Upper lobe of left lung (tissue), 6 donors: ENCODE measurements at places on chromosomes 11 and 22. TPM values are rescaled to one million over a fixed set of nuclear protein-coding genes. Genes with fewer than 3 reads are reported as not detected.

GRCh38 chr11:103959279-103959942 is 77.0 kb upstream of the DDI1 start:
- no peaks in the 10 kb centered on the region for H3K27me3 ChIP-seq
- no peak overlapping the region for H3K27ac ChIP-seq
- H3K36me3 ChIP-seq, result no peaks in the 10 kb centered on the region
- H3K4me1 ChIP-seq, result no peaks in the 10 kb centered on the region
- no peak overlapping the region for H3K4me3 ChIP-seq

- no peak overlapping the region for H3K4me3 ChIP-seq
- no peak overlapping the region for H3K27ac ChIP-seq
- H3K36me3 ChIP-seq, result no peaks in the 10 kb centered on the region
- no peak for DNase-seq
- H3K4me1 ChIP-seq, result no peaks in the 10 kb centered on the region
- H3K27me3 ChIP-seq, result no peaks in the 10 kb centered on the region
These were observed 606.8 kb downstream of the NTM start for GRCh38 chr11:131977231-131977630.

The PRSS23 gene
- total RNA-seq, result 34.5 TPM

The PRAME gene
- not detected for total RNA-seq
